AG08395 (cell line): ENCODE measurements at places on chromosomes 11 and 22.

DNA sequence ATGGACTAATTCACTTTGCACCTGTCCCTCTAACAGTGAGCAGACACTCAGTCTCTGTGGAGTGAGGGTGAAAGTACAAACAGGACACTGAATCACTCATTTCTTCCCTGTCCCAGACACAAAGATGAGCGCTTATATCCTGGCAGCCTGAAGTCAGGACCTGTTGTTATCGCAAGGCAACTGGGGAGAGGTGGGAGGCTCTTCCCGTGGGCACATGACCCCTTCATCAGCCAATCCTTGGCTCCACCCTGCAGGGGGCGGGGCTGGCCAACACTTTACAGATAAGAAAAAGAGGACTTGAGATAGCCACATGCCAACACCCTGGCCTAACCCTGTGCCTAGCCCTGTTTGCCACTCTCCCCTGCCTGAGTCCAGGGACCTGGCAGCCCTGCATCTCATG lies 29.5 kb upstream of the TESMIN start:
- no peak for DNase-seq

DNA sequence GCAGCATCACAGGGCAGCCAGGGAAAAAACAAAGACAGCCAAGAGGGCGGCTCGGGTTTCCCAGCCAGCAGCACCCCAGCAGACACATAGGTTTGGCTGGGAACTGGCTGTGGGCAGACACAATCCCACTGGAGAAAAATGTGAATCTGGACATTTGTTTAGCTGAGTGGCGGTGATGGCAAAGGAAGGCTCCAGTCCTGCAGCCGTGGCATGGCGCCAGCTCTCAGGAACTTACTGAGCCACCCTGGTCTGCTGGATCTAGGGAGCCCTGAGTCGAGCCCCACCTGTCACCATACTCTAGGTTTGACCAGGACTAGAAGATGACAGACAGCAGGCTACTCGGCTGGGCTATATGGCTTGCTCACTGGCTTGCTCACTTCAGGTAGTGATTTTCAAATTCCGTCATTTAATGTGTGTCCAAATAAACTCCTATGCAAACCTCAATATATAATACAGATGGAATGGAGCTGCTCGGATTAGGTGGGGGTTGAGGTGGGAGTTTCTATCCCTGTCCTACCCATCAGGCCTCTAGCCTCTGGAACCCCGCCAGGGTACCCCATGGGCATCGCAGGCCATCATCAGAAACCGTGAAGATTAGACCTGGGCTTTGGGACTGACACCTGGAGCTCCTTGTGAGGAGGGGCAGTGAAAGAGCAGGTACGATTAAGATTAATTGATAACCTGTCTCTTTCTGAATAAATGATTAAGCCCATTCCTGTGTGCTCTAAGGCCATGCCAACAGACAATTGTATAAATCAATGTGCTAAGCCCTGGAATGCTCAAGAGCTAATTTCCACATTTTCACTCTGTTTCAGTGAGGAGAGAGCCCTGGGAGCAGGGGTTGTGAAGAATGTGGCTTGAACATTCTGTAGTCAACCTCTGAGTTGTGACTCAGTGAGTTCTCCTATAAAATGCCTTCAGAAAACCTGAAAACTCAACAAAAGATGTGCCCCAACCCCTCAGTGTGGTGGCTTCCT lies 42.5 kb downstream of the GALNT18 start:
- DNase-seq = no peak

DNA sequence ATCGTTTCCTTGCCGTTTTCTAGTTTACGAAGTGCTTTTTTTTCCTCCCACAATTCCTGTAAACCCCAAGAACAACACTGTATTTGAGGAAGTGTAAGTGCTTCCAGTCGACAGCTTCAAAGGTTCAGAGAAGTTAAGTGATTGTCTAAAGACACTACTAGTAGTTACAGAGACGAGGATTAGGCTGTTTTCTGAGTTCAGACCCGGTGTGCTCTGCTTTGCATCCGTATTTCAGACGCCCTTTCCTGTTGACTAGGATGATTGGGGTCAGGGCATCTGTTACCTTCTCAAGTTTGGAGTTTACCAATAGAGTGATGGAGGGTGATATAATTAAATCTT lies 430 bp downstream of the CLP1 start:
- DNase-seq = no peak

DNA sequence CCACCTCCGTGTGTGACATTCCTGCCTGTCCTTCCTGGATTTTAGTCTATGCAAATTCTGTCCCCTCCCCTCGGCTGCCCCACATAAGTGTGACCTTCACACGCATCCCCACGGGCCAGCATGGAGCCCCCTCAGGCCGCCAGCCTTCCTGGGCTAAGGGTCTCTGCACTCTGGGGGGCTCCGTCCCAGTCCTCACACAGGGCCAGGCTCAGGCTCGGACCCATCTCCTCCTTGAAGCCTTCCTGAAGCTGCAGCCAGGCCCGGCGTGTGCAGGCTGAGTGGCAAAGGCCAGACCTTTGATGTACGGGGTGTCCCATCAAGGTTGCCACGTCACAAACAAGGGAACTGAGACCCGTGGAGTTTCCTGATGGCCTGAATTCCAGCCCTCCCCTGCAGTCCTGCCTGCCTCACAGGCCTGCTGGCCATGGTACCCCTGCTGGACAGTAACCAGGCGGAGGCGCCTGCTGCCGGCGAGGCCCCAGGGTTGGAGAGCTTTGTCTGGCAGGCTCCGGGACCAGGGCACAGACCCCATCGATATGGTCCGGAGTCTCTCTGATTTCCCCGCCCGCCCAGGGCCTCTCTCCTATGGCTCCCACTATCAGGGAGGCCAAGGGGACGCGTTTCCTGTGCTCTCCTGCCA lies 791.7 kb downstream of the BRD1 start:
- DNase-seq = no peak

GRCh38 chr22:42837556-42837955 lies 19.5 kb downstream of the ARFGAP3 start:
- DNase-seq = no peak

DNA sequence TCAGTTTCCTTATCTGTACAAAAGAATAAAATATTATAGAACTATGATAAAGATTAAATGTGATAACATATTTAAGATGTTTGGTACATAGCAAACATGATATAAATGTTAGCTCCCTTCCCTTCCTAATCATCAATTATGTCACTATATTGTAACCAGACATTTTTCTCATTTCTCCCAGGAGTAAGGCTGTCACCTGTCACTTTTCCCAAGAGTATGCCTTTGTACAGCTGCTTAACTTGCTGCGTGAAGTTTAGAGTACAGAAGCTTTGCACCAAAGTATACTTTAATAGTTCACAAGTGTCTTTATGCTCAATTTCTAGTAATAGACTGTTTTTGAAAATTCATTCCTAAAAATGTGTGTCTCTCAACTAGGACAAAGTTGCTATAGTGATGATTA lies 186.9 kb downstream of the DLG2 start:
- DNase-seq = no peak

DNA sequence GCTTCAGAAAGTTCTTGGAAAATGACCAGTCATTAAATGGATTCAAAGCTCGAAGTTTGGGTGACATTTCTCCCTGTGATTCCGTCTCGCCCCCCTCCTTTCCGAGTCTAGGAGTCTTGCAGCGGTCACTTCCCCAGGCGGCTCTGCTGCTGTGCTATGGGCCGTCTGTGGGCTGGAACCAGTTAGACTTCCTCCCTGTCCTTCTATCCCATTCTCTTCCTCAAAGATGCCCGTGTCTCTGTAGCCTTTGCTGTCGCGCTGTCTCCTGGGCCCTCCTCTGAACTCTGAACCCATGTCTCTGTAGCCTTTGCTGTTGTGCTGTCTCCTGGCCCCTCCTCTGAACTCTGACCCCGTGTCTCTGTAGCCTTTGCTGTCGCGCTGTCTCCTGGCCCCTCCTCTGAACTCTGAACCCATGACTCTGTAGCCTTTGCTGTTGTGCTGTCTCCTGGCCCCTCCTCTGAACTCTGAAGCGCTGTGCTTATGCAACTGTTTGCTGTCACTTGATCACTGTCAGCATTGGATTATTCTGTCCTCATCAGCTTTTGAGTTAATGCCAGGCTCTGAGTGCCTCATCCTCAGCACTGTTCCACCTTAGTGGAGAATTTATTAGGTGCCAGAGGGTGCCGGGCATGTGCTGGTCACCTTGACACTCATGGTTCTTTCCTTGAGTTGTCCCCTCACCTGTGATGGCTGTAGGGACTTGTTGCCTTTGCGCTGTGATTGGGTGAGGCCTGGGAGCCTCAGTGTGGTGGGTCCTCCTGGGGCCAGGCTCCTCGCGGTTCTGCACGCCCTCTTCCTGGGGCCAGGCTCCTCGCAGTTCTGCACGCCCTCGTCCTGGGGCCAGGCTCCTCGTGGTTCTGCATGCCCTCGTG lies 173.3 kb downstream of the TBC1D22A start:
- DNase-seq = no peak

GRCh38 chr11:32265911-32266310 lies 169.4 kb downstream of the WT1 start:
- DNase-seq = no peak

GRCh38 chr11:114033066-114033465 lies 26.4 kb upstream of the ZBTB16 start:
- no peak for DNase-seq

GRCh38 chr22:26763633-26764361 lies 106.4 kb downstream of the MIAT start:
- peak; percentile 77 for DNase-seq

DNA sequence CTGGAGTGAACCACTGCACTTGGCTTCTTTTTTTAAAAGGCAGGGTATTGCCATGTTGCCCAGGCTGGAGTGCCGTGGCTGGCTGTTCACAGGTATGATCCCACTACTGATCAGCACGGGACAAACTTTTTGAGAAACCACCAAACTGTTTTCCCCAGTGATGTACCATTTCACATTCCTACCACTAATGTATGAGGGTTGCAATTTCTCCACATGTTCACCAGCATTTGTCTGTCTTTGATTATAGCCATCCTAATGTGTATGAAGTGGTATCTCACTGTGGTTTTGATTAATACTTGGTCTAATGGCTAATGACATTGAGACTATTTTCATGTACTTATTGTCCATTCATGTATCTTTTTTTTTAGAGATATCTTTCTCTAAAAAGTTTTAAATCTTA lies 41.5 kb upstream of the EP300 start:
- DNase-seq = no peak

- DNase-seq = peak; percentile 52
Observed at GRCh38 chr11:47924184-47924691, 56.1 kb upstream of the PTPRJ start.

GRCh38 chr22:17056807-17057206 lies 28.0 kb upstream of the IL17RA start:
- no peak for DNase-seq

DNA sequence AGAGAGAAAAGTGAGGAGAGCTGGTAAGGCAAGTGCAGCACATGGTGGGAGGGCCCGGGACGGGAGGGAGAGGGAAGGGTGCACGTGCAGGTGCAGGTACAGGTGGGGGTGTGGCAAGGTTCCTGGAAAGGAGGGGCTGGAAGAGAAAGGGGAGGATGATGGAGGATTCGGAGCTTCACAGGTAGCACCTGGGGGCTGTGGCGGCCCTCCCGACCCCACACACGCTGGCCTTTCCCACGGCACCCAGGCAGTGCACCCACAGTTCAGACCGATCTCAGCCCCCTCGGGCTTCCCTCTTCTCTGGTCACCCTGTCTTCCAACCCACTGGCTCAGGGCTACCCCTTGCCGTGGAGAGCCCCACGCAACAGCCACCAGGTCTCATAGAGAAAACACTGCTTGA lies 67.4 kb upstream of the A4GALT start:
- DNase-seq = no peak

GRCh38 chr22:39983346-39983745 lies 11.4 kb upstream of the FAM83F start:
- DNase-seq = no peak

DNA sequence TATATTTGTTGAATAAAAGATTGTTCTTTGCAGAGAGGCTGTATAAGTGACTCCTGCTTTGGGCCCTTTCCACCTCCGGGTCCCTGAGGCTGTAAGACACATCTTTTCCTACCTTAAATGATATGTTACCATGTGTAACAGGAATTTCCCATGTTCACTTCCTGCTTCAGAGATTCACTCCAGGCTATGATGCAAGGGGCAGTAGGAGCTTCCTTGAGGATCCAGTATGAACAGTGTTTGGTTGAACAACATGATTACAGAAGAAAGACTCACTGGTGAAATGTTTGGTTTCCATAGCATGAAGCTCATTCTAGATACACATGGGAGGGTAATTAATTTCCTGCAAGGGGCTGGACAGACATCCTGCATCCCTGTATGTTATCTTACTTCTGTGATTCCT lies 25.6 kb upstream of the ZDHHC13 start:
- no peak for DNase-seq

DNA sequence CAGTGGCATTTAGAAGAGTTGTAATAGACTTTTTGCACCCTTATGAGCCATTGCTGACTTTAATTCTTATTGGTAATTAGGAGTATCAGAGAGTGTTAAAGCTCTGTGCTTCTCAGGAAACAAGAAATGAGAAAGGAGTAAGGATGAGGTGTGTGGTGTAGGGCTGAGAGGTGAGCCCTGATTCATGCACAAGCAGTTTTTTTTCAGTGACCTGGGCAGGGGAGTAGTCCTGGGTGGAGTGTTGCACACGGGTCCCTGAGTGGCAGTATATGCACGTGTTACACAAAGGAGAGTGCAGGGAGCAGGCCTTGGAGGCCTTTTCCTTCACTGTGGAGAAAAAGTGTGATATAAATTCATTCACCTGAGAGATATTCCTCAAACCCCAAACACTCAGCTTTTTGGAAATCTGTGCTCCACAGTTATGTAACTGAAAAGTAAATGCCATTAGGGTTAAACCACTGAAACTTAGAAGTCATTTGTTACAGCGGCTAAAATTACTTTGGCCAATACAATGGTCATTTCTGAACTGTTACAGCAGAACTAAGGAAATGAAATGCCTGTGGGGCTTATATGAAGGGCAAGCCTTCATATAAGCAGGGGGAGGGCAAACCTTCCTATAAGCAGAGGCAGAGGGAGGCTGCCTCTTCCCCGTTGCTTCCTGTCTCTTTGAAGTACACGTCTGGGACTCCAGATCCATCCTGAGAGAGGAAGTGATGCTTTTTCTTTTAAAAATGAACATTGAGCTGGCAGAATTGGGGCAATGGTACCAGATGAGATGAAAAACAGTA lies 62.6 kb upstream of the OLFML1 start:
- no peak for DNase-seq

- no peak for DNase-seq
Observed at GRCh38 chr11:118895093-118896039, 11.7 kb downstream of the CXCR5 start.

DNA sequence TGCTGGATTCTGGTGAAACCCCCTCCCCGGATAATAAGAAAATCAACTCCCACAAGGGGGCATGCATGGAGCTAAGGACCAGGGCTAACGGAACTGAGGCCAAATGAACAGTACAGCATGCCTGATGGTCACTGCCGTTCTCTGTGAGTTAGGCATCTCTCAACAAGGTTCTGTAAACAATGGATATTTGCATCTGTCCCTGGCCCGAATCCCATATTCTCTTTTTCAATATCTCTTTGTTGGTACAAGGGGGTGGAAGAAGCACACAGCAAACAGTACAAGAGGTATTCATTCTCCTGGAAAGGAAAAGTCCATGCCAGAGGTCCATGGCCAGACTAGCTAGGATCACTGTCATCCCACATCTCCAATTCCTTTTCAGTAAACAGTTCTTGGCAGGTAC lies 32.2 kb upstream of the APOA1 start:
- DNase-seq = no peak
